Midbrain (tissue), 1 donor: ENCODE measurements at places on chromosomes 16 and 17.
A peak's percentile ranks its signal among the peaks of the same experiment; 100 is the strongest.

GRCh38 chr17:63519972-63520882 is 2.9 kb upstream of the KCNH6 start:
- no peak for DNase-seq

- no peak for DNase-seq
Measured at GRCh38 chr16:5479926-5480325, 382.3 kb upstream of the EEF2KMT start.

DNA sequence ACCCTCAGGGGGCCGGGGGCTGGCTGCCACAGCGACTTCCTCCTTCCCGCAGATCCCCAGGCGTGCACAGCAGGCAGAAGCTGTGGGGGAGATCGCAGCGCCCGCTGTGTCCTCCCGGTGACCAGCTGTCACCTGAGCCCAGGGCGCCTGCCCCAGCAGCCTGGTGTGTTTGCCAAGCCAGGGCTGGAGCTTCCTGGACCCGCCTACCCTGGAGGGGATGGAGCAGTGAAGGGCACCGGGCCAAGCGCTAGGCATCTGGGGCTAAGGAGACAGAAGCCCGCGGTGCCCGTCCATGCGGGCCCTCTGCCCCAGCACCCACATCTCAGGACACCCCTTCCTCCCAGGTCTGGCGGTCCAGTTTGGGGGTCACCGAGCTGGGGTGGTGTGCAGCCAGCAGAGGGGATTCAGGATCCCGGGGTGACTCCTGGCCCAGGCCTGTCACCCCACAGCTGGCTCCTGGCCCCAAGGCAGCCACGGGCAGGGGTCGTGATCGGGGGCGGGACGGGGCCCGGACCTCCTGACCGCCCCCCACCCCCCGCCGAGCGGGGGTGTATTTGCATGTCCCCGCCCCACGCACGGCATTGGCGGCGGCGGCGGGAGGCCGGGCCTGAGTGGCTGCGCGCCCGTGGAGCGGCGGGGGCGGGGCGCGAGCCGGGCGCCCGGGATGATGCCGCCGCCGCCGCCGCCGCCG is at the start of gene RAB26:
RAB26 (plus strand) TSS at position 645 of the 691 bp plus-strand sequence. CDS start 159 bp downstream, outside the sequence.
- DNase-seq: peak; percentile 61

DNA sequence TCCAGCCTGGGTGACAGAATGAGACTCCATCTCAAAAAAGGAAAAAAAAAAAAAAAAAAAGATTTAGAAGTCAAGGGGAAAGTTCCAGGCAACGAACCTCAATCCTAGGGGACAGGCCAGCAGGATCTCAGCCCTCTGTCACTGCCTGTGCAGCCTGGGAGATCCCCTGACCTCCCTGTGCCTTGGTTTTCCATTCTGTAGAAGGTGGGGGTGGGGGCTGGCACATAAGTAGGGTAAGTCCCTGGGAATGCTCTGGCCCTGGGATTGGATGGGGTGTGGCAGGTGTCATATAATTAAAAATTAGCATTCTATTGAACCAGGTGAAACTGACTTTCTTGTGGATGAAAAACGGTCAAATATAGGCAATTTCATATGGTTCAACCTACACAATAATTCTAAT is 90.5 kb downstream of the C16orf78 start:
- no peak for DNase-seq

- no peak for DNase-seq
Measured at GRCh38 chr16:49024016-49024415, 257.6 kb downstream of the CBLN1 start.

DNA sequence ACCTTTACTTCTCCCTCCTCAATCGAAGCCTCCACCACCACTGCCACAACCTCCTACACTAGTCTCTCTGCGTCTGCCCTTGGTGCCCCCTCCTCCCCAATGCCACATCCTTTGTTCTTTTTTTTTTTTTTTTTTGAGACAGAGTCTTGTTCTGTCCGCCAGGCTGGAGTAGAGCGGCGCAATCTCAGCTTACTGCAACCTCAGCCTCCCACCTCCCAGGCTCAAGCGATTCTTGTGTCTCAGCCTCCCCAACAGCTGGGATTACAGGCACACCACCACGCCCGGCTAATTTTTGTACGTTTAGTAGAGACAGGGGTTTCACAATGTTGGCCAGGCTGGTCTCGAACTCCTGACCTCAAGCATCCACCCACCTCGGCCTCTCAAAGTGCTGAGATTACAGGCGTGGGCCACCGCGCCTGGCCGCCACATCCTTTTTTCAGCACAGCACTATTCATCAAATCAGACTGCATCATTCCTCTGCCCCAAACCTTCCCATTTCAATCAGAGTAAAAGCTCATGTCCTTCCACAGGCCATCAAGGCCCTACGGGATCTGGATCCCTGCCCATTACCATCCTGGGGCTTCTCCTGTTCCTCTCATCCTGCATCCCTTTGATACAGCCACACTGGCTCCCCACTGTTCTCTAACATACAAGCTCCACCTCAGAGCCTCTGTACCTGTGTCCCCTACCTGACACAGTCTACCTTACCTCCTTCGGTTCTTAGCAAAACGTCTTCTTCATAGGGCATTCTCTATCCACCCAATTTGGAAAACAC is 2.0 kb downstream of the KLHL11 start:
- no peak for DNase-seq

DNA sequence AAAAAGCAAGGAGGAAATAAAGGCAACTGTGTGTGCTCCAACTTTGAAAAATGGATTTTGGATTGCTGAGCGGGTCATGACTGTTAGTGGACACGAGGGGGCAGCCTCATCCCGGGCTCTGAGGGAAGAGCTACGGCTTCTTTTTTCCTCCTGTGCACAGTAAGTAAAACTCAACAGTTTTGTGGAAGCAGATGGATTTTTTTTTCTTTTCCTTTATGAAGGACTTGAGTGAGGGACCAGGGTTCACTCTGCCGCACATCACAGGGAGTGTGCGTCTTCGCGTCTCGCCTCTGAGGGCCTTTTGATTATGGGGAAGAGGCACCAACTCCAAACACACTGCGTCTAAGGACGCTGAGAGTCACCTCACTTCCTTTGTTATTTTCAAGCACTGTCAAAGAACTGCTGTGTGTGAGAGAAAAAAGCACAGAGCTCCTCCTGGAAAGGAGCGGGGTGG is 80.3 kb upstream of the GOT2 start:
- DNase-seq: peak; percentile 51

- peak; percentile 4 for DNase-seq
Measured at GRCh38 chr16:79261481-79261940, 339.0 kb downstream of the MAF start.

DNA sequence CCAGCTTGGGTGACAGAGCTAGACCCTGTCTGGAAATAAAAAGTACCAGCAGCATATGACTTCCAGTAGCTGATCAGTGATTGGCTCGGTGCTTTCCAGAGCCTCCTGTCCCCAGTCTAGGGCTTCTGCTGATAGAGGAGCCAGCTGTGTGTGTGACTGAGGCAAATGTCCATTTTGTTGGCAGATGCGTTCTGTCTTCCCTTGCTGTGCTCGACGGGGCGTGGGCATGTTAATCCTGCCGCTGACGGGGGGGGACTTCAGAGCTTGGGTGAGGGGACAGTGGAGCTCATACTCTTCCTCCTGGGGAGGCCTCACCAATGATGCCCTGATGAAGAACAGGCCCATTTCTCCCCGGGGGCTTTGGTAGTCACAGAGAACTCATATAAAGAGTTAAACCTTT is 14.6 kb downstream of the KCTD2 start:
- no peak for DNase-seq

DNA sequence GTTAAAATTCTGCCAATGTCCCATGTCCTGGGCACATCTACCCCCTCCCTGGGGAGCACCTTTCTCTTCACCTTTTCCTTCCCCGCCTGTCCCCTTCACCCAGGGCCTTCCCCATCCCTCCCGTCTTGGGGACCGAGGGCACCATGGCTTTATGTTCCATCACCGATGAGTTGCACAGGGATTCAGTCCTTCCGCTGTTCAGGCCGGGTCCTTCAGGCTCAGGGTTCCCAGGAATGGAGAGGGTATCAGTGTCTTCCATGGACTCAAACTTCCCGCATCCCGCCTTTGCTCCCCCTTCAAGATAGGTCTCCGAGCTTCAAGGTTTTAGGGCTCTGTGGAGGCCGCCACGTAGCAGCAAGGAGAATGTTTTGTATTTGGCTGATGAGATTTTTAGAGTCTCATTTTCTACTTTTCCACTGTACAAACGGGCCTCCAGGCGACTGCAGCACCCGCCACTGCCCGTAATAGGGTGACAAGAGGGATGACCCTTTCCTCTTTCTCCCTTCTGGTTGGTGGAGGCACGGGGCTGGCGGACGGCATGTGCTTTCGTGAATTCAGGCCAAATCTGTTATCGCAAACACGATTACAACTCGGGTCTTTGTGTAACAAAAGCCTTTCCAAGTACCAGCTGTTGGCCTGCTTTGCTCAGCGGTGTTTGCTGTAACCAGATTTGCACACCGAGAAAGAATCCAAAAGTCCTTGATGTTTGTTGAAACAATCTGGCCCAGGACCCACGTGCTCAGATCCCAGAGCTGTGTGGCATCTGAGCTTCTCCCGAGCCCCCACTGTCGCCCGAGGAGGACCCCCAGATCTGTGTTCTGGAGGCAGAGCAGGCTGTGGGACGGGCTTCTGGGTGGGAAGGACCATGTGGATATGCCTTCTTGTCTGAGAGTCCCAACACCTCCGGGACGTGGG is 236.3 kb downstream of the SEC14L1 start:
- DNase-seq: no peak

GRCh38 chr17:40284085-40284713 is 3.5 kb upstream of the CDC6 start:
- no peak for DNase-seq

- no peak for DNase-seq
Measured at GRCh38 chr16:68770671-68771070, 33.6 kb downstream of the CDH1 start.

DNA sequence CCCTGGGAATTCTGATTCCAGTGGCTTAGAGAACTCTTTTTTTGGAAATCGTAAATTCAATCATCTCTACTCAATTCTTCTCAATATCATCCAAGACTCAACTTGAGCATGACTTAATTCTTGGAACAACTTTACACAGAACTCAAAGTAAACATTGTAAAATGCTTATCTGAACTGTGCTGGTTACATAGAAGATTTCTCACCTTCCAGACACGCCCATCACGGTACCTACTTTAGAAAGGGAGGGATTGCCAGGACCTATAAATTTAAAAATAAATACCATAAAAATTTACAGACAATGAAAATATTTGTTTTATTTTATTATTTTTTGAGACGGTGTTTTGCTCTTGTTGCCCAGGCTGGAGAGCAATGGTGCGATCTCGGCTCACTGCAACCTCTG is 26.5 kb downstream of the MAP1LC3B start:
- no peak for DNase-seq

DNA sequence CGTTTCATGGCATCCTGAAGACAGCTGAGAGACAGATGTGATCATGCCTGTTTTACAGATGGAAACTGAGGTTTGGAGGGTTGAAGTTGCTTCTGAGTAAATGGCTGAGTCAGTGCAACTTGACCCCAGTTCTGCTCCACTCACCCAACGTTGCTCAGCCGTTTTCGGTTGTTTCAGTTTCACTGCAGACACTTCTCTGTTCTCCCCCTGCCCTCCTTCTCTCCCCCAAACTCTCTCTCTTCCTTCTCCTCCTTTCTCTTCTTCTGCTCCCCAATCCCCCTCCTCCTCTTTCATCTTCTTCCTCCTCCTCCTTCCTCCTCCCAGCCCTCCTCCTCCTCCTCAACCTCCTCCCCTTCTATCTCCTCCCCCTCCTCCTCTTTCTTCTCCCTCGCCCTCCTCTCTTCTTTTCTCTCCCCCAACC is 9.4 kb upstream of the CEP20 start:
- no peak for DNase-seq

- no peak for DNase-seq
Measured at GRCh38 chr16:66553223-66553622, 847 bp downstream of the CKLF start.

DNA sequence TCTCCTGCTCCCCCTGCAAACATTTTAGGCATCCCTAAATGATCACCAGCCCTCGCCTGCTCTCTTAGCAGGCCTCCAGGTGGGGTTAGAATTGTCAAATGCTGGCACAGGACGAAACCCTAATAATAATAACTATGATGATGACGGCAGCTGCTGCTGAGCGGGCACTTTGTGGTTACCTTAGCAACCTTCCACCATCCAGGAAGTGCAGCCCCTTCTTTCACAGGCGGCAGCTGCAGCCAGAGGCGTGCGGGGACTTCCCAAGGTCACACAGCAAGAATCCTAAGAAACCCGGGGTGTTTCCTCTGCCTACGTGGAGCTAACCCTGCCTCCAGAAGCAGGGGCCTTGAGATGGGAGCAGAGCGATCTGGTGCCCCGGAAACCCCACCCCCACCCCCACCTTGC is 22.4 kb upstream of the EIF1 start:
- DNase-seq: peak; percentile 48

DNA sequence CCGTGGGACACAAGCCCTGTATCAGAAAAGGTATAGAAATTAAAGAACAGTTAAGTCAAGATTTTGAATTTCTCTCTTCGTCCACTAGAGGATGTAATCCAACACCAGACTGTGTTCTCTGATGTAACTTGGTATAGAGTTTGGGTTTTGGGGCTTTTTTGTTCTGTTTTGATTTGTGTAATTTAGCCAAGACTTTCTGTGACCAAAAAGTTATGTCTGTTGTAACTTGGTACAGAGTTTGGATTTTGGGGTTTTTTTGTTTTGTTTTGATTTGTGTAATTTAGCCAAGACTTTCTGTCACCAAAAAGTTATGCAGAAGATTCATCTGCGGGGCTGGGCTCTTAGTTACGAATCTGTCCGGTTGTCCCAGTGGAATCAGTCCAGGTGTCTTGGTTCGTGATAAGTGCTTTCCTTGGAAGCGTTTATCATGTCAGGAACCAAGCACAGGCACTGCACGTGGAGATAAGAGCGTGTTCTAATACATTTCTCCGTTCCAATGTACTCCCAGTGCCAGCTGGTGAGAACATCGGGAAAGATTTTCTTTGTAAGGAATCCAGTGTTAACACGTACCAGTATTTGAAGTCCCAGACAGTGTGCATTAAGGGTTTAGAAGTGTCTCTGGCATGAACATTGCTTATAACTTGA is 44.1 kb upstream of the SEC14L1 start:
- DNase-seq: peak; percentile 70

GRCh38 chr16:87328846-87329245 is 11.7 kb upstream of the C16orf95 start:
- no peak for DNase-seq

DNA sequence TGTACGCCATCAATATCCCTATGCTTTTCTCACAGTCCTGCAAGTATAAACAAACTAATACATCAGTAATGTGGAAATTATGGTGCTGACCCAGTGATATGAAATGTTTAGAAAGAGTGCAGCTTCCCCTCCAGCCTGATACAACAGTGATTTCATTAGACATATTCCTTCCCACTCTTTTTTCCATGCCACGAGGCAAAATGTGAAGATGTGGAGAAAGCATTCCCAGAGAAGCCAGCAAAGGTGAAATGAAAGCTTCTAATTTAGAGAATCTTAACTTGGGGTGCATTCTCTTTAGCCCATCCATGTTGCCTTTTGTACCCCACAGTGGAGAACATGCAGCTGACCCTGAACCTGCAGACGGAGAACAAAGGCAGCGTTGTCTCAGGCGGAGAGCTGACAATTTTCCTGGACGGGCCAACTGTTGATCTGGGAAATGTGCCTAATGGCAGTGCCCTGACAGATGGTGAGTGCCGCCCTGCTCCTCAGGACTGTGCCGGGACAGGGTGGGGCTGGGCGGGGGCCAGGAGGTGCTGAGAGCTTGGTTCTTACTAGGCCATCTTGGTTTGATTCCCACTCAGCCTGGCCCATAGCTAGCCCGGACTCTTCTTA is 77.8 kb downstream of the WWP2 start:
- peak; percentile 73 for DNase-seq

- DNase-seq: no peak
Measured at GRCh38 chr16:54237-54581, 581 bp downstream of the SNRNP25 start.

- no peak for DNase-seq
Measured at GRCh38 chr16:20072874-20073202, 852 bp downstream of the GPR139 start.
